ENCODE measurements at places on chromosomes 6 and 20.

GRCh38 chr20:51665543-51666118, 102.6 kb downstream of the ATP9A start:
- no peak for DNase-seq

GRCh38 chr6:168032005-168032760, 34.7 kb downstream of the KIF25 start:
- peak; percentile 51 for DNase-seq

DNA sequence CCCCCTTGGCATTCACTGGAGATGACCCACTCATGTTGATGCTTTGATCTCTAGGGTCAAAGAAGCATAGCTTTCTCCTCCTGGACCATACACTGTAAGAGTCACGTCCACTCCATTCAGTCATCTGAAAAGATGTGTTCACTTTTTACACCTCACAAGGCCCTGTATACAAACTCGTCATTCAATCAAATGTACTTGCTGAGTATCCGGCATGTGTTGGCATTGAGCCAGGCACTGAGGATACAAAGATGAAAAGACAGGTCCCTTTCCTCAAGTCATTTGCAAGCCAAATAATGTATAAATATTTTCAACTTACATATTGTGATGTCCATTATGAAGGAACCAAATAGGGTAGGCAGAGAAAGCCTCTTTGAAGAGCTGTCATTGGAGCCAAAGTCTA, 32.6 kb upstream of the CSNK2A1 start:
- no peak for DNase-seq

DNA sequence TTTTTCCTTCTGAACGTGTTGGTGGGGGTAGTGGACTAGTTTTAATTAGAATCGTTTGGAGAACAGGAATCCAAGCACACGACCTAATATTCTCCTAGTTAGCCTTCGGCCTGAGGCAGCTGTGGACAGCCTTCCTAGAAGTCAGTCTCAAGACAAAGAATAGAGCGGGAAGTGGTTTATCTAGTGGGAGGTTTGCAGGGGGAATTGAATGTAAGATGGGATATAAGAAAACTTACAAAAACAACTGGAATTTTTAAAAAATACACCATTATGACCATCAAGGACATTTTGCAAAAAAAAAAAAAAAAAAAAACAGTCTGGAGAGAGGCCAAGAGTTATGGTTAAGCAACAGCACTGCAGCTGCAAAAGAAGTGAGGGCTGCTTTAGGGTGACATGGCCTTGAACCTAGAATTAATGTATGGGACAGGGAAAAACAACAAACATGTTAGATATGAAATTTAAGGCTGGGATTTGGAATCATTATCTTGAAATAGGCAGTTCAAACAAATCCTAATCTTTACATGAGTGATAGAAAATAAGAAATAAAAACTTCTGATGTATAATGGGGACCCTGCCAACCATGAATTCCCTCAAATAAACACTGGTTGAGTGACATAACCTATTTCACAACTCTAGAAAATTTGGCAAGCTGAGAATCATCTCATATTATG, 40.2 kb downstream of the PLAGL1 start:
- DNase-seq: no peak

GRCh38 chr20:8757146-8757545, 311.7 kb upstream of the PLCB4 start:
- DNase-seq: no peak

- DNase-seq: no peak
Measured at GRCh38 chr20:51164731-51165130, 141.8 kb upstream of the KCNG1 start.

GRCh38 chr6:105626295-105627158, 223.6 kb upstream of the PREP start:
- DNase-seq: no peak

GRCh38 chr6:154841109-154841508, 107.9 kb downstream of the SCAF8 start:
- DNase-seq: no peak

DNA sequence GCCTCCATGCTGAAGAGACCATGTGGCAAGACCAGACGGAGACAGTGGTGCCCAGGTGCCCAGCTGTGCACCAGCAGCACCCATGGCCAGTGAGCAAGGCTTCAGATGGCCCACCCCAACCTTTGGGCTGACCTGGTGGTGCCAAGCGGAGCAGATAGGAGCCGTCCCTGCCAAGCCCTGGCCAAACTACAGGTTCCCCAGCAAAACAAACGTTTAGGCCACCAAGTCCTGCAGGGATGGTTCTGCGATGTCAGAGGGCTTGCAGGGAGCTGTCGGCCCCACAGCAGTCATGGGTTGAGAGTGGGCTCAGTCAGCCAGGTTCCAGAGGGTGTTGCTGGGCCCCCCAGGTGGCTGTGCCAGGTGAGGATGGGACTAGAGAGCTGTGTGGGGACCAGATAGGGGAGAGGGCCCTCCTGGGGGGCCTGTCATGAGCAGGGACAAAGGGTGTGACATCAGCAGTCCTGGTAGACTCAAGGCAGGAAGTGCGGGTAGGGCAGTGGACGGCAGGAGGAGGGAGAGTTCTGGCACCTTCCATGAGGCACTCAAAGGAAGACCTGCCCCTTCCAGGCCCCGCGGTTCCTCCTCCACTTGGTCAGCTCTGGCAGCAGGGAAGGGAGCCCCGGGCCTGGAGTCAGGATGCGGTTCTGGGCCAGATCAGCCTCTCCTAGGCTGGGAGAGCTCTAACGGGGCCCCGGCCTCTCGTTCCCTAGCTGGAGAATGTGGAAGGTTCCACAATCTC, 342.4 kb downstream of the ZFAND3 start:
- DNase-seq: peak; percentile 73

Measured in mesenteric fat pad (tissue), 1 donor.